ENCODE measurements at places on chromosomes 5 and 9.

GRCh38 chr5:83864652-83865051, 144.0 kb upstream of the HAPLN1 start:
- no peak for DNase-seq

DNA sequence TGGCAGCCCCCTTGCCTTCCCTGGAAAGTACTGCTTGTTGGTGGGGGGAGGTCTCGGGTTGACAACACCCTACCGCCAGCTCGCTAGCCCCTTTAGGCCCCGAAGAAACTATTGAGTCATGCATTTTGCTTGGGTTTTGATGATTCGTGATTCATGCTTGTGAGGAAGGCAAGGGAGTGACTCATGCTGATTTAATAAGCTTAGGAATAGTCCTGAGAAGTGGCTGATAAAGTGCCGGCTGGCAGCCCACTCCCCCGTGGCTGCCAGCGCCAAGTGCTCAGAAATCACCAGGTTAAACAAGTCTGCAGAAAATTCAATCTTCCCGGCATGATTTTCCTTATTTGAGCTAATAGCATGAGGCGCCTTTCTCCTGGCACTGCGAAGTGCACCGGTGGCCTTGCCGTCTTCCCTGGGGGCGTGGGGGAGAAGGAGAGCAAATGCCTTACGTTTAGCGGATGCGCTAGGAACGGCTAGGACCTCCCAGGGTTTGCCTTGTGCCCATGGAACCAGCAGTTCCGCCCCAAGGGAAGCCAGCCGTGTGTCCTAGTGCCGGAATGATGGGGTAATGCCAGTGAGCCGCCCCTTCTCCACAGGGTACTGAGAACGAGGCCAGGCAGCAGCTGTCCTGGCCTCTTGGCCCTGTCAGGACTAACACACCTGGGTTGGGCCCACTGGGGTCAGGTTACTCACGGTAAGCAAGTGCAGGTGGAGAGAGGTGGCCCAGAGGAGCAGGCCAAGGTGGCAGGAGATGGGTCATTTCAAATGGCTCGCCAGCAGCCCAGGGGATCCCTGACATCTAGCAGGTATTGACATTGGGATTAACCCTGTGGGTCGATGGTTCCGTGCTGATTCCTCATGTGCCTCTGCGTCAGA, 151.9 kb downstream of the MACROH2A1 start:
- DNase-seq: no peak

DNA sequence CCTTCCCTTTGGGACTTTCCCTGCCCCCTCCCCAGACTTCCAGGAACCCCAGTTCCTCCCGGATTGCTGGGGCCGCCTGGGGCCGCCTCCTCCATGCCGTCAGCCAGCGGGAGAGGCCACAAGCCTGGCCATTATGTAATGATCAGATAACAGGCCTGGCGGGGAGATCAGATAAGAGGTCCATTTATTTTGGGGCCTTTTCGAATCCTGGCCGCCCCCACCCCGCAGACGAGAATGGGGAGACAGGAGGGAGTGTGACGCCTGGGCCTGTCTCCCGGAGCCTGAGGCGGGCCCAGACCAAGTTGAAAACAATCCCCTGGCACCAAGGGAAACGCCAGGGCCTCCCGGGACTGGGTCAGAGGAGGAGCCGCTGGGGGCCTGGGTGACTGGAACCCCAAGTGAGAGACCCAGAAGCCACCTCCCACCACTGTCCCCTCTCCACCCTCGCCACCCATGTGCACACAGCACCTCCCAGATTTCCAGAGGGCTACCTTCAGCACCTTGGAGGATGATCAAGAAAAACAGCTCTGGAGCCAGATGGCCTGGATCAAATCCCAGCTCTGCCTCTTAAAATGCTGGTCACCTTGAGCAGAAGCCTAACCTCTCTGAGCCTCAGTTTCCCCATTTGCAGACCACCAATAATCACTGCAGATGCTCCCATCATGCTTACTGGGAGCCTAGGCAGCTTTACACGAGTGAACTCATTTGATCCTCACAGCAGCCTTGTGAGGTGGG, 7.8 kb downstream of the ENG start:
- DNase-seq: no peak

DNA sequence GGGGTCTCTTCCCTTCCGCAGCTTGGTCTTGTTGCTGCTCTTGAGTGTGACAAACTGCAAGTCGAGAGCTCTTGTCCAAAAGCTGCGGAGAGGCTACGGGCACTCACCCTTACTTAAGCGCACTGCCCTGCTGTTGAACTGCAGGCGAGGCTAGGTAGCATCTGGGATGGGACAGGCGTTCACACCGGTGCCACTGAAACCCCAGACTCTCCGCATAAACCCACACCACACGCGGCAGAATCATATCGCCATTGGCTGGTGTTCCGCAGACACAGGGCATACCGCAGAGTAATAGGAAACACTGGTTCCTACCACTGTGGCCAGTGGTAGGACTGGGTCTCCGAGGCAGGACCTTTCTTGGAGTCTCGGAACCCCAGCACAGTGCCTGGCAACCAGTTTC, 2.2 kb upstream of the NPR3 start:
- DNase-seq: no peak

GRCh38 chr5:150612405-150612804, 28.1 kb upstream of the SYNPO start:
- DNase-seq: no peak

DNA sequence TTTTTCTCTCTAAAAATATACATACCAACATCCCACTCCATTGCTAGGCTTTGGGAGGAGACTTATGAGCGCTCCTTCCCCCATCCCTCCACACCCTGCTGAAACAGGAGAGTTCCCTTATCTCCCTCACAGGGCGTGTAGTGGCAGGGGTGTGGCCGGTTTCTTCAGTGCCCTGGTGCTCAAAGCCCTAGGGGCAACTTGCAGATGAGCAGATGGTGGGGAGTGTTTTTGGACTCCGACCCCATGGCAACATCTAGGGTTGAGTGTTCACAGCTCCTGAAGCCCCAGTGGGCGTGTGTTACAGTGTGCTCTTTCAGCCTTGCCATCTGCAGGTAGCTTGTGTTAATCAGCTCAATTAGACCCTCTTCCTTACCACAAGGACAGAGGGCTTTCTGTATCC, 409.5 kb downstream of the MAT2B start:
- peak; percentile 86 for DNase-seq

DNA sequence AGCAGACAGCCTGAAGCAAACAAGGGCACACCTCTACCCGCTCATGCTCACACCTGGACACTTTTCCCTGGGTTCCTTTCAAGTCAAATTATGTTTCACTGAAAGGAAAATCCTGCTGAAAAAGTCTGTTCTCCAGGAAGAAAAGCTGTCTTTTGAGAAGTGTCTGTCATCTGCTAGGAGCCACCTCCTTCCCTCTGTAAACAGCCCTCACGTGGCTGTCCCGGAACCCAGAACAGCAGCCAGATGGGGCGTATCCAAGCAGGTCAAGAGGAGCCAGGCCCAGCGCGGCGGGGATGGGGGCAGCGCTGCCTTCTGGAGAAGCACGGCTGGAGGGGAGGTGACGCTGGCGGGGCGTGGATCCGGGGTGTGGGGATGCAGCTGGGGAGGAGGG, at the start of gene PNPLA7:
Gene PNPLA7 (minus strand): TSS at position 172 of the 391 bp plus-strand sequence. CDS start 205 bp downstream, outside the sequence.
- peak; percentile 42 for DNase-seq

GRCh38 chr5:172951371-172952033, 7.7 kb upstream of the RPL26L1 start:
- no peak for DNase-seq

DNA sequence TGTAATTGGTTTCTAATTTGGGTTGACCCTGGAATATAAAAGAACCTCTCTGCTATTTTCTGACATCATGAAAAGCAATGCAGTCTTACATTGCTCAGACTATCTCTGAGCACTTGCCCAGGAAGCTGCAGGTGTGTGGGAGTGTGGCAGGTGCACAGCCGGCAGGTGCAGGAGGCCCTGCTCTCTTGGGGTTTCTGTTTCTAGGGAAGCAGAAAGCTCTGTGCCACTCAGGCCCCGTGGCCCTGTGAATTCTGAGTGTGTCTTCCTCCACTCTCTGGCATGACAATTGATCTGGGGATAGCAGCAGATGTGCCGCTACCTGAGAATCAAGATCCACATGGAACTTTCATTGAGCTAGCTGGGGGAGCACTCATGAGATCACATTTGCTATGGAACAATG, 45.7 kb upstream of the IRX2 start:
- DNase-seq: no peak

GRCh38 chr5:160769301-160769700, 82.7 kb downstream of the ATP10B start:
- DNase-seq: no peak

- DNase-seq: no peak
Observed at GRCh38 chr9:99678566-99678965, 143.1 kb upstream of the NR4A3 start.

- DNase-seq: no peak
Observed at GRCh38 chr9:100521282-100521681, 48.3 kb downstream of the TMEFF1 start.

GRCh38 chr5:75574791-75575190, 36.5 kb upstream of the ANKDD1B start:
- no peak for DNase-seq

GRCh38 chr9:16058131-16058549, 505.3 kb downstream of the CCDC171 start:
- DNase-seq: no peak

GRCh38 chr9:126001581-126002225, 254.5 kb downstream of the PBX3 start:
- DNase-seq: no peak

- peak; percentile 37 for DNase-seq
Observed at GRCh38 chr5:76401801-76402250, 1.3 kb upstream of the IQGAP2 start.

DNA sequence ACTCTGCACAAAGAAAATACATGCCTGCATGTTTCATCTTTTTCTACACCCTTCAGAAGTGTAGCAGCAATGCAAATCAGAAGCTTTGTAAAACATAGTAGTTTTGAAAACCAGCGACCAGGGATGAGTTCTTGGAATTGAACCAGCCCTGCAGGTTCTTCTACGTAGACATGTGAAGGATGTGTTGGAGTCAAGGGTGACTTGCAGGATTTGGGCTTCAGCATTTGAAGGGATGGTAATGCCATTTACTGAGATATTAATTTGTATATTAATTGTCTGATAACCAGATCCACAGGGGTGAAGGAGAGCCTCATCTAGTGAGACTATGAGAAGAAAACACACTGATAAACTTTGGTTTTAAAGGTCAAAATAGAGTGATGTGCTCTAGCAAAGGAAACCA, 72.4 kb downstream of the KIAA1958 start:
- no peak for DNase-seq
